RCC 7860 (cell line): ENCODE measurements at places on chromosomes 5 and 9.

DNA sequence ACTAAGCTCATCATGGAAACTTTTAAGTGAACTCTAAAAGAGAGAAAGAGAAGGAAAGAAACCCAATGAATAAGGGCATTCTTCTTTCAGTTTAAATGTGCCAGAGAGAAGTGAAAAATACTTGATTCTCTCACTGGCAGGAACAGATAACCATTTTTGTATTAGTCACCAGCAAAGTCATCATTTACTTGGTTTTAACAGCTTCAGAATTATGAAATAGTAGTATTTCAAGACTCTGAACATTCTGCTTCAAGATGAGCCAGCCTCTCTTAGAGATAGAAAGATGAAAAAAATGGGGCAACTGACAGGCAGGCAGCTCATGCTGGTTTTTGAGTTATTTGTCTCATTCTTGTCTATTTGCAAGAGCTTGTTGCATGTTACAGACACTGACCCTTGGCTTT is 103.5 kb downstream of the GCNT1 start:
- peak; percentile 56 for DNase-seq

DNA sequence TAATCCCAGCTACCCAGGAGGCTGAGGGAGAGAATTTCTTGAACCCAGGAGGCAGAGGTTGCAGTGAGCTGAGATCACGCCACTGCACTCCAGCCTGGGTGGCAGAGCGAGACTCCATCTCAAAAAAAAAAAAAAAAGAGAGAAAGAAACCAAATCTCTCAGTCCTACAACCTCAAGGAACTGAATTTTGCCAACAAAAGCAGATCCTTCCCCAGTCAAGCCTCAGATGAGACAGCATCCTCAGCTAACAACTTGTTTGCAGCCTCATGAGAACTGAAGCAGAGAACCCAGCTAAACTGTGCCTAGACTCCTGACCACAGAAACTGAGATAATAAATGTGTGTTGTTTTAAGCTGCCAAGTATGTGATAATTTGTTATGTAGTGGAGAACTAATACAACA is 7.5 kb upstream of the IL6ST start:
- DNase-seq = no peak

DNA sequence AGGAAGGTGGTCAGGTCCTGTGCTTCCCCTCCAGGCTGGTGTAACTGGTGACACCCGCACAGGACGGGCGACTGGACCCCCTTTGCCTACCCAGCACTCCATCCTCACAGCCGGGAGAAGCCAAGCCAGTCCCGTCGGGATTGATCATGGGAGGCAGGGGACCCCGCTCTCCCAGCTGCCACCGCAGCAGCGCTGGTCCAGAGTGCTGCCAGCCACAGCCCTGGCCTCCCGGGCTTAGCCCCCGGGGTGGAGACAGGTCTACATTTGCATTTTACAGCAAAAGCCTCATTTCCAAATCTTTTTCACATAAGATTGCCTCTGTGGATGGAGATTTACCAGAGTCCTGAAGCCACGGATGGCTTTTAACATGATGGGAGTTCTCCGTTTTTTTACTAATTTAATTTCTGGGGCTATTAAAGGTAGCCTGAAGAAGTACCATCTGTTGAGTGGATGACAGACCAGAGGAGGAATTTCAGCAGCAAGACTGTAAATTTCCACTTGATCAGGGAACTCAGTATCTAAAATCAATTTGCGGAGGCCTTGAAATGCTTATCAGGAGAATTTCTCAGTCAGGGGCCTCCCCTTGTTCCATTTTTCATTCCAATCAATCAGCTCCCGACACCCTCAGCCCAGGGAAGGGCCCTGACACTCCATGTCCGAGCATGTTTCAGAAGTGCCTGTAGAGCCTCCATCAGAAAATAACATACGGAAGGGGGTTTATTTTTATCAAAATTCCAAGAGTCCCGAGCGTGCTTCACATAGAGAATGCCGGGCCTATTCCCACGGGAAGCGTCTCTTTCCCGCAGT is 80.6 kb downstream of the OLFM1 start:
- no peak for DNase-seq

- DNase-seq = no peak
These were observed 288.0 kb downstream of the TRIM32 start for GRCh38 chr9:116975126-116975525.

DNA sequence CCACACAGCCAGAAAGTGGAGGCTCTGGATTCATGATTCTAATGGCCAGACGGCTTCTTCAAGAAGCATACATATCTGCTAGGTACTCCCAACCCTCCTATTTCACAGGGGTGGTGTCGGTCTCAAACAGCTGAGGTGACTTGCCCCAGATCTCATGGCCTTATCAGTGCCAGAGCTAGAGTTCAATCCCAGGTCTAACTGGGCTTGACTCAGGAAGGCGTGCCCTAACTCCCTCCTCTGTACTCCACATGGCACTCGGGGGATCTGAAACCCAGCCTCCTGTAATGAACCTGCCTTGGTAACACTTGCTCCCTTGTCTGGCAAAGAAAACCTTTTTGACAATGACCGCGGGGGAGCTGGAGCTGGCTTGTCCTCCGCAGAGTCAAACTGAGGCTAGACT is 2.1 kb downstream of the QRFP start:
- no peak for DNase-seq

- no peak for DNase-seq
These were observed 17.8 kb downstream of the NUDT2 start for GRCh38 chr9:34346873-34347799.

DNA sequence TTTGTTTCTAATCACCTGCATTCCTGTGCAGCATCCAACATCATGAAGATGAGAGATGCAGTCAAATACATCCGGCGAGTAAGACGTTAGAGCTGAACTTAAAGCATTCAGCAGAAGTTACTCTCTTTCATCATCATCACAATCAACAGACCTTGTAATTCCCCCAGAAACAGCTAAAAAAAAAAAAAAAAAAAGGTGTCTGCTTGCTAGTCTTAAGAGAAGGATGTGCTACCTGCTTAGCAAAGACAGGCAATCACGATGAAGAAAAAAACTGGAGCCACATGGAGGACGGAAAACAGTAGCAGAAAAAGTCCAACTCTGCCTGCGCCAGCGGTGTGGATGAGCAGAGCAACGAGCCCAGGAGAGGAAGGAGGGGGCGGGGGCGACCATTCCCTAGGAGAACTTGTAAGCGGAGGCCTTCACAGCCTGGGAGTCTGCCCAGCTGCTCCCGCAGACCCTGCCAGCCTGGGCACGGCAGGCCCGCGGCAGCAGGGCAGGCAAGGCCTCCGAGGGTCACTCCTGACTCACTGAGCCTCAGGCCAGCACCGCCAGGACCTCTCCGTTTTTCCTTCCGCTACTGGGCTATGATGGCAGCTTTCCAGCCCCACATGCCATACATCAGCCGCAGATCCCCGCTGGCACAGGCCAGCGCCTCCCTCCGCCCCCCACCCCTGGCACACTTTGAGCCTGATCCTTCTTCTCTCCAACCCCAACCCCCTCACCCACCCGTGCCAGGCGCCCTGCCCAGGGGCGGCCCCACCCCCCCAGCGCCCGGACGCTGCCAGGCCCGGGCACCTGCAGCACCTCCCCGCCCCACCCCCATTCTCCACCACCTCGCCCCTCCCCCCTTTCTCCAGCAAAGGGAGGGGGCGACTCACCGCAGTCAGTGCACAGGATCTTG is 1.4 kb downstream of the NRG2 start:
- DNase-seq = peak; percentile 69

GRCh38 chr9:85594316-85594715 is 147.4 kb downstream of the AGTPBP1 start:
- no peak for DNase-seq

GRCh38 chr9:72352911-72353388 is 12.1 kb downstream of the ZFAND5 start:
- DNase-seq = no peak
